ENCODE measurements at places on chromosomes 11 and 22.

GRCh38 chr11:10550503-10551289 lies 9.7 kb upstream of the RNF141 start:
- DNase-seq: no peak

GRCh38 chr11:128327274-128327673 lies 260.1 kb downstream of the ETS1 start:
- no peak for DNase-seq

- DNase-seq: no peak
These were observed 23.4 kb upstream of the CADM1 start for GRCh38 chr11:115527534-115528125.

DNA sequence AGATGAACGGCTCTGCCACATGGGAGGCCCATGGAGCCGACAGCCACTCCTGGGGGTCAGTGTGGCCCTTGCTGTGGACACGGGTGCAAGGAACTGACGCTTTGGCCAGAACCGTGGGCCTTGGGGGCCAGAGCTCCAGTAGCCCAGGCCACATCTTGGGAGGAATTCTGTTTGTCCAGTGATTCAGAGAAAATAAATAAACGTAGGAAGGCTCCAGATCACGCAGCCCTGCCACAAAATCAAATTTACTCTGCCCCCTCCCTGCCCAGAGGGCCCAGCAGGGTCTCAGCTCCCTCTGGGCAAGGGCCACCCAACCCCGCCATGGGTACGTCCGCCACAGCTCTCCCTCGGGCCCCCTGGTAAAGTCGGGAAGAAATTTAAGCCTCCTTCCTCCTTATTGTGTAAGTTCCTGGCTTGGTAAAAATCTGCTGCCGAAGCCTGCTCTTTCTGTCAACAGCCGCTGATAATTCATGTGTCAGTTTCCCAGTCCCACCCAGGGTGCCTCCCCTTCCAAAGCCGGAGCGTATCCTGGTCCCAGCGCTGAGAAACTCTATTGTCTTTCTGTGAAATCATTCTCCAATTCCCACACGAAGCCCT lies 6.9 kb upstream of the MUC5AC start:
- no peak for DNase-seq

GRCh38 chr11:44681698-44682097 lies 45.1 kb upstream of the TSPAN18 start:
- no peak for DNase-seq

- no peak for DNase-seq
These were observed 168.0 kb upstream of the BDNF start for GRCh38 chr11:27868226-27868625.

DNA sequence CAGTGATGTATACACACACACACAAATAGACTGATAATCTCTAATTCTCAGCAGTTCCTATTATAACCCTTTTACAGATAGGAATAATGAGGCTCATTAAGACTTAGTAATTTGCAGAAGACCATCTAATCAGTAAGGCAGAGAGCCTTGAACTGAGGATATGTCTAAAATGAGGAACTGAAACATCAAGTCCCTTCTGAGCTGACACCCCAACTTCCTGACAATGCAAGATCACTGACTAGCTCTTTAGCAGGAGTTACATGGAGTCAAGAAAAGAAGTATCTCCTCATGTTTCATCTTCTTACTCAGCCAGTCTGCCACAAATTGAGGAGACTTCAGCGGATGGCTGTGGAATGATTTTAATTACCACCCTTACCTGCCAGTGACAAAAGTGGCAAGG lies 193.0 kb downstream of the MSANTD4 start:
- DNase-seq: no peak

- DNase-seq: no peak
These were observed 3.4 kb upstream of the LDHC start for GRCh38 chr11:18408558-18409291.

- DNase-seq: no peak
These were observed 90.4 kb upstream of the BIRC3 start for GRCh38 chr11:102226702-102227490.

DNA sequence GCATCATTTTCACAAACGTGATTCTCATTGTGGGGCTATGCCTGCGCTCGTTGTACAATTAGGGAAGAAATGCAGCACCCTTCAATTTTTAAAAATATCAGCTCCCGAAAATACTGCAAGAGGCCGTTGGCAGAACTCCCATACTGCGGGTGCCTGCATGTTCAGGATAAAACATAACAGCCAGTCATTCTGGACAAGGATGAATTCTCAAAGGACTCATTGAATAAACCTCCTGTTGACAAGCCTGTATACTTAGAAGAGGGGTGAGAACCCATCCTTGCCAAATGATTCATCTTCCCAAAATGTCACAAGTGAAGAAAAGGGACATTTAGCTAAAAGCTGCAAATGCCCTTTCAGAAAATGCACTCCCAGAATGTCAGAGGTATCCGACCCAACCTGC lies 141.9 kb downstream of the CSNK2A3 start:
- DNase-seq: no peak

- DNase-seq: no peak
These were observed 13.5 kb downstream of the TSKU start for GRCh38 chr11:76796511-76797198.

DNA sequence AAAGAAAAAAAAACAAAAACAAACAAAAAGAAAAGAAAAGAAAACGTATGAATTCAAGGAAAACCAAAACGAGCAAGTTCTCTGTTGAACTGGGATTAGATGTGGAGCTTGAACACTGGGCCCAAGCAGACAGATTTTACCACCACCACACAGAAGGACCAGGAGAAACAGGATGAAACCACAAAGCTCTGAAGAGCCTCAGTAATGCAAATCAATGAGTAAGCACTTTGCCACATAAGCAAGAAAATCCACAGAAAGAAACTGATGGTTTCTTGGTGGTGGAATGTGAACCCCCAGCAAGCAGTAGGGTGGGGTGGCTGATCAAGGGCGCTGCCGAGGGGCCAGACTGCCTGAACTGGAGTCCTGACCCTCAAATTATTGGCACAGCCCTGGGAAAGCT lies 50.9 kb upstream of the NFRKB start:
- no peak for DNase-seq

GRCh38 chr11:106988151-106989077 lies 29.9 kb downstream of the GUCY1A2 start:
- no peak for DNase-seq

DNA sequence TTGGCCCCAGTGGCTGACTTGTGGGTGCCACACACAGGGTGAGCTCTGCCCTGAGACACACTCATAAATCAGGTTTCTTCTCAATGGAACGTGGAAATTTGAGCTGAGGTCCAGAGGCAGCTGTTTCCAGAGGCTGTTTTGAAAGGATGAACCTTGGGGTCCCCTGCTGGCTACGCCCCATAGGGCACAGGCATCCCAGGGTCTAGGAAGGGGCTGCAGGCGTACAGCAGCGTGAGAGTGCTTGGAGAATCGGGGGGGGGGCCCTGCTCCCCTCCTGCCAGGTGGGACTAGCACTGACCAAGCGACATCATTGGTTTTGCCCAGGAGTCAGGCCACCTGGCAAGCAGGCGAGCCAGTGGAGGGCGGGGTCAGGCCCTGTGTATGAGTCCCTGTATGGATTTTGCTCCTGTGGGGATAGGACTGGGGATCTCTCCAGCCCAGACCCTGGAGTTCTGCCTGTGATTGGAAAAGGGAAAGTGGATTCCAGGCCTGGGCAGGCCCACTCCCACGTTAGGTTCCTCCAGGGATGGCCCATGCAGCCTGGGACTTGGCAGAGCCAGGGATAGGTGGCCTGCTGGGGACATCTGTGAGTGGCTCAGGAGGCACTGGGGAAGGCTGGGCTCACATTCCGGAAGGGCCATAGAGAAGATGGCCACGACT lies 61.0 kb downstream of the FBXO7 start:
- DNase-seq: no peak

- DNase-seq: no peak
These were observed 36.5 kb downstream of the OSBPL5 start for GRCh38 chr11:3128356-3129180.

GRCh38 chr11:119441898-119442243 lies 18.9 kb upstream of the THY1 start:
- DNase-seq: no peak

- DNase-seq: no peak
These were observed 845.3 kb downstream of the FAM181B start for GRCh38 chr11:81888391-81888790.

- DNase-seq: no peak
These were observed 2.1 kb downstream of the RTCB start for GRCh38 chr22:32409977-32410376.

GRCh38 chr22:49632199-49633009 lies 195.3 kb downstream of the BRD1 start:
- DNase-seq: no peak

GRCh38 chr11:67409261-67409666 lies 5.4 kb downstream of the TBC1D10C start:
- DNase-seq: peak; percentile 67

DNA sequence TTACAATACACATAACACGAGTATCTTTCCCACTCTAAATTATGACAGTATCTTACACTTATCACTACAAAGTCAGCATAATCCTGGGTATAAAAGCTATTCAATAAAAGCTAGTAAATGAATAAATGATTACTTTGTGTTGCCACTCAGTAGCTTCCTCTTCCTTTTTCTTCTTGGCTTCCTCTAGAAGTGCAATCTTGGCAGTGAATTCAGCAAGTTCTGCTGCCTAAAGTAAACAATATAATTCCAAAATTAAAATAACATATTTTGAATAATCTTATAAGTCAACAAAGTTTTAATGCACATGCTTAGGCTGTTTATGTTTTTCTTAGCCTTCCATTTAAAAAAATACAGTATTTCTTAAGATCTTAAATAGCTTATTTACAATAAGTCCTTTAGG lies 60.4 kb downstream of the RDX start:
- DNase-seq: no peak

Data from stimulated activated CD8-positive, alpha-beta memory T cell treated with anti-CD3 and anti-CD28 coated beads, Interleukin-7, amount 100 ng/mL, for 48 hours (primary cell).